ENCODE measurements at places on chromosomes 11 and 22.

GRCh38 chr11:108340973-108341372, 118.1 kb downstream of the ATM start:
- DNase-seq, result no peak

- DNase-seq, result no peak
Observed at GRCh38 chr11:115067471-115067870, 389.1 kb downstream of the NXPE2 start.

GRCh38 chr11:71140206-71140919, 112.0 kb downstream of the SHANK2 start:
- no peak for DNase-seq

- no peak for DNase-seq
Observed at GRCh38 chr22:39185601-39186012, 33.1 kb upstream of the CBX7 start.

DNA sequence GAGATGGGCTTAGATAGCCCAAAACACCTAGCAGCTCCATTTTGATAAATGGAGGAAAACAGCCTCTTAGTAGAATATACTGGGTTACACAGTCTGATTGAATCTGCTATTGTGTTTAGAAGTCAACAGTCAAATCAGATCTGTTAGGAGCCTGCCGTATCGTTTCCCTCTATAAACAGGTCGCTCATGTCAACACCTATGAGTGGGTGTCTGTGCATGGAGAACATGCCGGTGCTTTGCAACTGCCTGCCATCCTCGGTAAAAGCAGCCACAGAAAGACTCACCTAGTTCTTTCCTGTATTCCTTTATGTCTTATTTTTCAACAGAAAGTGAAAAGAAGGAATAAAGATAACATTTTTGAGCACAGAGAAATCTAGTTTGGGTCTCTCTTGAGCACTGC, 99.4 kb downstream of the ETS1 start:
- DNase-seq, result no peak

GRCh38 chr11:120964857-120965256, 59.0 kb upstream of the TBCEL start:
- DNase-seq, result no peak

DNA sequence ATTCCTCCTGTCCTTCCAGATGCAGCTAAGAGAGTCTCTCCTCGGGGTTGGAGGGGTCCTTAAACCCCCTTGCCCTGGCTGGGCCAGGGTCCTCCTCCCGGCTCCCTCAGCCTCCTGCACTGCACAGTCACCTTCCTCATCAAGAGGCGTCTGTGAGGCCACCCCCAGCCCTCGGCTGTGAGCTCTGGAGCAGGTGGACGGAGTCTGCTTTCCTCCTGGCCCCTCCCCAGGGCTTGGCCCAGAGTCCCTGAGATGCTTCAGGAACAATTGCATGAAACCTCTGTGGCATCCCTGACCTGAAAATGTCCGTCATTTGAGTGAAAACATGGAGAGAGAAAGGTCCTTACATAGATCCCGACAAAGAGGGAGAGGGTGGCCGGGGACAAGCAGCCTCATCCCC, 6.7 kb upstream of the FGF3 start:
- DNase-seq, result no peak

- no peak for DNase-seq
Observed at GRCh38 chr11:88102598-88102934, 72.7 kb downstream of the RAB38 start.

DNA sequence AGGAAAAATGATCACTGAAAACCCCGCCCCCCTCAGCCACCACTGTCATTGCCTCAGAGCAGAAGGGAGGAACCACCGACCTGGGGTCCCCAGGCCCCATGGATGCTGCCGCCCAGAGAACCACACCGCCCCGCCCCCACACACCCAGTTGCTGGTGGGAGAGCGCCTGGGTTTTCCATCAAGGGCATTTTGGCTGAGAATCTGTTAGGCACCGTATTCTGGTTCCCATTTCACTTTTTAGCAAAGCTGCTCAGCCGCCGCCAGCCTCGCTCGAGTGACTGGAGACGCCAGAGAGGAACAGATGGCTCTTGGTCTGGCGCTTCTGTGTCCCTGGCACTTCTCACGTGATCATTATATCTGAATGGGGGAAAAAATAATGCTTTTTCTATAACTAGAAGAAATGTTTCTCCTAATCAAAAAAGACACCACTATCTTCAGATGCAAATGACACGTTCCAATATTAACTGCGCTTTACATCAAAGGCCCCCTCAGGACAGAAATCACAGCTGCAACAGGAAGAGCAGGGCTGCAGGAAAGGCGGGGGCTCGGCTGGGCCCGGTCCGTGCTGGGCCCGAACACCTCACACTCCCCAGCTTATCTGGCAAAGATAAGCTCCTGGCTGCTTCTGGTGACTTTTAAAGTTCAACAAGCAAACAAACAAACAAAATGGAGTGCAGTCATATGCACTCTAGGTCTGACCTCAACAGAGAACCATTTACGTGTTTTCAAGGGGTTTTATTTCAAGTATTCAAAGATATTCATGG, 149.8 kb downstream of the MPPED1 start:
- no peak for DNase-seq

GRCh38 chr22:19497245-19497644, 17.5 kb downstream of the CDC45 start:
- DNase-seq, result no peak

DNA sequence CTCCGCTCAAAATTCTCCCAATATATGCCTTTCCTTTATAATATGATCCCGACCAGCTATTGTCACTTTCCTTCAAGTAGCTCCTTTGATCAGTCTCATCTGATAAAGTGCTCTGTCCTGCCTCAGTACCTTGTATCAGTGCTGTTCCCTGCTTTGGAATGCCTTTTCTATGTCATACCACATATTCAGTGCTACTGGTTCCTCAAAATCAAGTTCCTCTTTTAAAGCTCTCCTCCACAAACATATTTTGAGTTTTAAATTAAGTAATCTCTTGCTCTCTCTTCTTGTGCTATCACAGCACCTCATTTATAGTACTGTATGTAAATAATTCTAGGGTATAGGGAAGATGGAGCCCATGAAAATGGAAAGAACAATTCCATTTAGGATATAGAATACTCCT, 137.1 kb upstream of the CTSC start:
- DNase-seq, result no peak

DNA sequence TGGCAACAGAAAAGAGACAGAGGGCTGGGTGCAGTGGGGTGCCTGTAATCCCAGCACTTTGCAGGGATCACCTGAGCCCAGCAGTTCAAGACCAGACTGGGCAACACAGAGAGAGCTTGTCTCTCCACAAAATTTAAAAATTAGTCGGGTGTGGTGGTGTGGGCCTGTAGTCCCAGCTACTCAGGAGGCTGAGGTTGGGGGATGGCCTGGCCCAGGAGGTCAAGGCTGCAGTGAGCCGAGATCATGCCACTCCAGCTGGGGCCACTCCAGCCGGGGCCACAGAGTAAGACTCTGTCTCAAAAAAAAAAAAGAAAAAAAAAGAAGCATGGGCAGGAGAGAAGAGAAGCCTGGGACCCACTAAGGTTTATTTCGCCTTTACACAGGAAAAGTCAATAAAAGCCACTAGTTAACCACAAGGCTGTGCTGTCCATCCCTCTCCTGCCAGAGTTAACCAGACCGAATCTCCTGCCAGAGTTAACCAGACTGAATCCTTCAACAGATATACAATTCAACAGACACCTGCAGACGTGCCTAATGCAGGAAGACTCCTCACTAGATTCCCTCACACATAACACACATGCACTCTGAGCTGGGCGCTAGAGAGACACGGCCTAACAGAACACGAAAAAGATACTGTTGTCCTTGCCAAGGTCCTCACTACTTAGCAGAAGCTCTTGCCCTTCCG, 29.8 kb downstream of the MICAL3 start:
- DNase-seq, result no peak

DNA sequence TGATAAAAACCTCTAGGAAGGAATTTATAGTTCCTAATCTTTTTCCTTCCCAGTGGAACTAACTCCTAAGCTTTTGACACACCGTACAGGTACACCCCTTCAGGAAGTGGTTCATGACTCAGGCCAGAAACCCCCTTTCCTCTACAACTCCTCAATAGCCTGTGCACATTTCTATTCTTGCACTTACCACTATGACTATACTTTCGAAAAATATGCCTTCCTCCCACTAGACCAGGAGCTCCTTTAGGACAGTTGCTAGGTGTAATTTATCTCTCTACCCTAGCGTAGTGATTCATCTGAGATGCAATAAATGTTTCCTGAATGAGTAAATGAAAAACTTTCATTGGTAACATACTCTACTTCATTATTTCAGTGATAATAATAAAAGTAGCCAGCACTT, 14.5 kb downstream of the MAP6 start:
- DNase-seq, result no peak

GRCh38 chr11:68113986-68114385, 7.2 kb downstream of the CHKA start:
- no peak for DNase-seq

Data from CD8-positive, alpha-beta memory T cell (primary cell).